ENCODE measurements at places on chromosomes 1 and 21. TPM values are rescaled to one million over a fixed set of nuclear protein-coding genes. Genes with fewer than 3 reads are reported as not detected.

The LRRC39 gene
- 0.16 TPM for total RNA-seq

The TMEM82 gene
- total RNA-seq: not detected

The PDC gene
- not detected for total RNA-seq

The LCE1F gene
- total RNA-seq: not detected

The CRYAA gene
- total RNA-seq: not detected

The S100A7A gene
- not detected for total RNA-seq

Measured in bronchial smooth muscle cell (primary cell).